ENCODE measurements at places on chromosomes 16 and 17.

- no peak for DNase-seq
These were observed 148.3 kb downstream of the ASIC2 start for GRCh38 chr17:33144837-33145236.

DNA sequence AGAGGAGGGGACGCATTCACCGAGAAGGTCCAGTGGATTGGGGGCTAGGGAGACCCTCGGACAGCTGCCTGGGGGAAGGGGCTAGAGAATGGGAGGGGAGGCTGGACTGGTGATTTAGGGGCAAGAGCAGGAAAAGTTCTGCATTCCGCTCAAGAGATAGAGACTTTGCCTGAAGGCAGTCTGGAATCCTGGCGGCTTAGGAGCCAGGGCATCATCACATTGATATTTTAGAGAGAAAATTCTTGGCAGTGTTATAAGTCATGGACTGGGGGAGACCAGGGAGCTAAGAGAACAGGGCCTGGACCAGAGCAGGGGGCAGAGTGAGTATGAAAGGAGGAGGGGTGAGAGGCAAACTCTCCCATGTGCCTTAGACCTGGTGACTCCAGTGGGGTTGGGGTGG lies 35.8 kb downstream of the MSI2 start:
- no peak for DNase-seq

DNA sequence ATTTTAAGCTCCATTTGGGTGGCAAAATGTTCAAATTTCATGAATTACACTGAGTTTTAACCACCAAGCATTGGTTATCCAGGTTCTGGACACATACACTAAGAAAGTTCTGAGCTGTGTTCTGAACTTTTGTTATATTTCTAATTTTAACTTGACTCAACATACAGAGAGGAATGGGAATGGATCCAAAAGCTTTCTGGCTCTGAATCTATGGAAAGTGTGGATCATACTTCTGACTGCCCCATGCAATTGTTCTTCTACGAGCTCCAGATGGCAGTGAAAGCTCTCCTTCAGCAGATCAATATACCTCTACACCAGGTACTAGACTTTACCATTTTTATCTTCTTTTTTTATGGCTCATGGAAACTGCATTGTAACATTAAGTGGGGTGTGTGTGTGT lies 113.0 kb upstream of the NOG start:
- DNase-seq: no peak

- no peak for DNase-seq
These were observed 191.8 kb downstream of the XYLT1 start for GRCh38 chr16:17278988-17279387.

GRCh38 chr16:89237733-89238132 lies 20.2 kb downstream of the ZNF778 start:
- DNase-seq: no peak

DNA sequence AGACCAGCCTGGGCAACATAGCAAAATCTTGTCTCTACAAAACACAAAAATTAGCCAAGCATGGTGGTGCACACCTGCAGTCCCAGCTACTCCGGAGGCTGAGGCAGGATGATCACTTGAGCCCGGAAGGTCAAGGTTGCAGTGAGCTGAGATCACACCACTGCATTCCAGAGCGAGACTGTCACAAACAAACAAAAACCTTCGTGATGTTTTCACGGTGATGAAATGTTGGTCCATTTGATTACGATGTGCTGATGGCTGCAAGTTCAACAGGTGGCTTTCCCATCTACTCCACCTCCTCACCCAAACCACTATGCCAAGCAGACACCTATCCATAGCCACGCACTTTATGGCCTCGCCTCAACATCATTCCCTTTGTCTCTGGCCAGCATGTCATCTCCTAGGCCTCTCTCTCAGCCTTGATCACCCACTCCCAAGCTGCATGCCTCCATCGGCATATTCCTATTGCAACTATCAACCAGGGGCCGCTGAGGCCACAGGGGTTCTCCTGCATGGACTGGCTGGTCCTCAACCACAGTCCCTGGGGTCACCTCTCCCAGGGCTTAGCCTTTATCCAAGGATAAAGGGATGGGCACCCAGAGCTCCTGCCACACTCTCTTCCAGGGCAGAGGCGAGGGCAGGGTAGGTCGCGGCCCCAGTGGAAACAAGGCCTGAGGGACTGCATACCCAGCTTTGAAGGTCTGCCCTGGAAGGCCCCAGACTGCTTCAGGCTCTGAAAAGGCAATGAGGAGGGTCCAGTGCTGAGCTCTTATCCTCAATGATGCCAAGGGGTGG lies 17.1 kb upstream of the ALOX15B start:
- DNase-seq: no peak

- DNase-seq: no peak
These were observed 54.8 kb upstream of the DHX40 start for GRCh38 chr17:59510611-59511010.

DNA sequence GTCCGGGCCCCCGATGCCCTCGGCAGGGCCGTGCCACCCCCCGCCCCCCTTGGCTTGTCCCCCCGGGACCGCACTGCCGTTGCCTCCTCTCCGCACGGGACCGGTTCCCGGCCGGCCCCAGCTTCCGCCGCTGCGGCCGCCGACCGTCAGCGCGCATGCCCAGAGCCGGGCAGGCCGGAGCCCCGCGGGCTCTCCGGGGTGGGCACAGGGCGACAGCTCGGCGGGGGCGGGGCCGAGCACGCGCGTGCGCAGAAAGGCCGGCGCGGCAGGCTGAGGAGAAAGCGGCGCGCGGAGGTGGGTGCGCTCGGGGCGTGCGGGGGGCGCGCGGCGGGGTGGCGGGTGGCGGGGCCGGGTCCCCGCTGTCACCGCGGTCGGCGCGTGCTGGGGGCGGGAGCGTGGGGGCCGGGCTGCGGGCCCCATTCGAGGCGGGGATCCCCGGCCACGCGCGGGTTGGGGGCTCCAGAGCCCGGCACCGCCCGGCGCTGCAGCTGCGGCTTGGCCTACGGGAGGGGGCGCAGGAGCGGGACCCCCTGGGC lies at the start of gene TBC1D24:
Gene TBC1D24 (plus strand): TSS at position 251 of the 536 bp plus-strand sequence. CDS start 21,022 bp downstream, outside the sequence.
- peak; percentile 77 for DNase-seq

DNA sequence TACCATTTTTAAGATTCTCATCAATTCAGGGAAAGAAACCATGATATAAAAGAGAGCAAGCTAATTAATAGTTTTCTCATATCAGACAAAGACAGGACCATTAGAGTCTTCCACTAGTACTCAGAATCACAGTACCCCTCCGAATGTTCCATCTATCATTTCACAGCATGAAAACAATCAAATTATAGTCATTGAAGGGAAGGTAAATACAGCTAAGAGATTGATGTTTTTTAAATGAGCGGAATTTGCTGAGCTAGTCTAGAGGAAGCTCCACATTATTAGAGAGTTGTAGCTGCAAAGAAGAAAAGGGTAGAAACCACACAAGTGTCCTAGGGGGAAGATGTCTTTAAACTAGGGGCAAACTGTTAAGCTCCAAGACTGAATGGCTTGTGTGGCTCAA lies 808.9 kb downstream of the CDH11 start:
- no peak for DNase-seq

DNA sequence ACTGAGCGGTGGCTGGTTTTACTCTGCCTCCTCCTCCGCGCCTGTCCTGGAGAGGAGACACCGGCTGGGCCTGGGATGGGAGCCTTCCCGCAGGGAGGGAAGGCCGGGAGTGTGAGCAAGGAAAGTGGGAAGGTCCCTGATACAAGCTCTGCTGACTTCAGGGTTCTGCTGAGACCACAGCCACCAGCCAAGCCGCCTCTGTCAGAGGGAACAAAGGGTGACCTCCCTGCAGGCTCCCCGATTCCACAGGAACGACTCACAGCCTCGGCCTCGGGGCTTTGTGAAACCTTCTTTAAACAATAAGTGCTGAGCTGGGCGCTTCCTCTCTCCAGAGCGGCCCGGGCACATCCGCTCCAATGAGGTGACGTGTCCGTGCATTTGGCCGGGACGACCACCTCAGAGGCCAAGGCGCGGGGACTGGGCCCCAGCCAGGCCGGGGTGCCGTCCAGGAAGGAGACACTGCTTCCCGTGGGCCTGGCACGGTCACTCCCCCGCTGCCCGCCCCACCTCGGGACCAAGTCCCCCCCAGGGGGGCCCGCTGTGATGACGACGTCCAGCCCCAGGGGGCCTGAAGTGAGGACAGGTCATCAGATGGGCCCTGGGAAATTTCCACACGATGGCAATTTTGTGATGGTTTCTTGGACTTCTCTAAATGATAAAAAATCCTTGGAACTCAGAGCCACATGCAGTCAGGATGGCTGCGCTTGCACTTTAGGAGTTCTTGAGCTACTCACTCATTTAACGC lies 11.8 kb upstream of the CIBAR2 start:
- DNase-seq: no peak

- DNase-seq: no peak
These were observed 6.5 kb upstream of the HOXB13 start for GRCh38 chr17:48735062-48735351.

GRCh38 chr17:78300962-78301820 lies 58.7 kb downstream of the SOCS3 start:
- DNase-seq: no peak

GRCh38 chr17:82489851-82490511 lies 29.6 kb upstream of the FOXK2 start:
- no peak for DNase-seq

GRCh38 chr17:82921426-82921825 lies 81.6 kb upstream of the ZNF750 start:
- no peak for DNase-seq

- no peak for DNase-seq
These were observed 154.0 kb downstream of the ZNF423 start for GRCh38 chr16:49701789-49702494.

DNA sequence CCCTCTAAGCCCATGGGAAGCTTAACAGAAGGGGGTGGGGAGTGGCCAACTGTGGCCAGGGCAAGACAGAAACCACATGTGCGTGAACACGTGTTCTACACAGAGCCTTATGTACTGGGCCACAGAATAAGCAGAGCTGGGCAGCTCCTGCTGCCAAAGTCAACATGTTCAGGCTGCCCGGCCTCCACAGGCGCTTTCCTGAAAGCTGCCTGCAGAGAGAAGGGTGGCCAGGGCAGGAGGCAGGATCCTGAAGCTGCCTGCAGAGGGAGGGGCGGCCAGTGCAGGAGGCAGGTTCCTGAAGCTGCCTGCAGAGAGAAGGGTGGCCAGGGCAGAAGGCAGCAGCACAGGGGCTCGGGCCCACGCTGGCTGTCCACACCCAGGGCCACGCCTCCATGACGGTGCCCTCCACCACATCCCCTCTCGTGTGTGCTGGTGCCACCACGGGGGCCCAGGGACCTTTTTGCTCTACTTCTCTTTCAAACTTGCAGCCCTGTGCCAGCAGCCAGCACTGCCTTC lies 79.5 kb downstream of the ANKRD11 start:
- no peak for DNase-seq

DNA sequence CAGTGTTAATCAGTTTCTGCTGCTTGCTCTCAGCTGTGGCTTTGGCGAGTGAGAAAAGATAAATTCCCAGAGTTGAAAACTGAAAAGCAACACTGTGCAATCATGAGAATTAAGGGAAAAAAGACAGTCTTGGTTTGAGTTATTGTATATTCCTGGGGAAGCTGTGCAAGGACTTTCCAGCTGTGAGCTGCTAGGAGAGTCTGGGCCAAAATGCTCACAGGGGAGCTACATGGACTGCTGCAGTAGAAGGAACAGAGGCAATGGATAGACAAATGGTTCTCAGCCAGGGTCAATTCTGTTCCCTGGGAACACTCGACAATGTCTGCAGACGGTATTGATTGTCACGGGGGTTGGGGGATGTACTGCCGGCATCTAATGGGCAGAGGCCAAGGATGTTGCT lies 102.0 kb upstream of the ADAMTS18 start:
- no peak for DNase-seq

DNA sequence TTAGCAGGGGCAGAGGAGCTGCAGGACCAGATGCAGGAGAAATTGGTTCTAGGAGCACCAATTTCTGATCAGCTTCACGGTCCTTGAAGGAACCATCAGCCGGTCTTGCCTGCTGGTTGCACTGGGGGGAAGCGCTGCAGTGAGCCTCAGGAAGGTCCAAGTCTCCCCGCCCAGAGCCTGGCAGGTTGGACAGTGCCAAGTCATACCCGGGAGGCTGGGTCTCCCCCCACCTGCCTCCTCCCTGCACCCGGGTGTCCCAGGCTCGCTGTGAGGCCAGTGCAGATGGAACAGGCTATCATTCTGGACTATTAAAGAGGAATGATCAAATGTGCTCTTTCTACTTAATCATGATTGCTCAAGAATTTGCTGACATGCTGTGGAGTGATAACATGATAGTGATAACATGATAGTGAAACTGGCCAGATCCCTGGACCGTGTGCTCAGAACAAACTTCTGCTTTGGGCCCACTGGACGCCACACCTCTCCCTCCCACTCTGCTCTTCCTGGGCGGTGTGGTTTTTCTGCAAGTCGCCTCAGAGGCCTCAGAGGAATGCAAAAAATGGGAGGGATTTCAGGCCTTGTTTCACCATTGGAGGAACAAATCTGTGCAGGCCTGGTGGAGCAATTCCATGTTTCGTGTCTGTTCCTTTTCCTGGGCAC lies 236.0 kb downstream of the IRF8 start:
- DNase-seq: no peak

DNA sequence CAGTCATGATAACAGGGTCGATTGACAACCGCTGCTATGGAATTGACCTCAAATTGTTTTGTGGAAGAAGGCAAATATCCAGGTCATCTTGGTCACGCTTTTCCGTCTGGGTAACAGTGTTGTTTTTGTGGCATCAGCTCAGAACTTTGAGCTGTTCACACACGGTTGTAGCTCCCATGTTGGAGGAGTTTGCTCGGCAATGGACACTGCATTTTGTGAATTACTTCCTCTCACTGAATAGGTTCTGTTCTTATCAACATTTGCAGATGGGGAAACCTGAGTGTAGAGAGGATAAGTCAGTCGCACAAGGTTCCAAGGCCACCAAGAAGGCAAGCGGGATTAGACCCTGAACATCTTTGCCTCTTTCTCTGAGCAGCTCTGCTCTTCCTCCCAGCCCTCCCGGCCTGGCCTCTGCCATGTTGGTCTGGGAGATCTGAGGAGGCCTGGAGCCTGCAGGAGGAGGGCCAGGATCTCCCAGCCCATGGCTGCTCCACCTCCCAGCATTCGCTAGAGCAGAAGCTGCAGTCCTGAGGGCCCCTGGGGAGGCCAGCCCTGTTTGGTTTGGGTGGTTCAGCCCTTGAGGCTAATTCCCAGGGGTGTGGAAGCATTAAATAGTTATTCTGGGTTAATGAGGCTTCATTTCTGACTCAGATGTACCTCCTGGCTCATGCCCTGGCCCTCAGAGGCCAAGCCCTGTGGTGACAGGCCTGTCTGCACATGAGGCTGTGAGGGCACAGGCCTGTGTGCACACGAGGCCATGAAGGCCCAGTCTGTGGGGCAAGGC lies 154.1 kb upstream of the PLCG2 start:
- DNase-seq: no peak

DNA sequence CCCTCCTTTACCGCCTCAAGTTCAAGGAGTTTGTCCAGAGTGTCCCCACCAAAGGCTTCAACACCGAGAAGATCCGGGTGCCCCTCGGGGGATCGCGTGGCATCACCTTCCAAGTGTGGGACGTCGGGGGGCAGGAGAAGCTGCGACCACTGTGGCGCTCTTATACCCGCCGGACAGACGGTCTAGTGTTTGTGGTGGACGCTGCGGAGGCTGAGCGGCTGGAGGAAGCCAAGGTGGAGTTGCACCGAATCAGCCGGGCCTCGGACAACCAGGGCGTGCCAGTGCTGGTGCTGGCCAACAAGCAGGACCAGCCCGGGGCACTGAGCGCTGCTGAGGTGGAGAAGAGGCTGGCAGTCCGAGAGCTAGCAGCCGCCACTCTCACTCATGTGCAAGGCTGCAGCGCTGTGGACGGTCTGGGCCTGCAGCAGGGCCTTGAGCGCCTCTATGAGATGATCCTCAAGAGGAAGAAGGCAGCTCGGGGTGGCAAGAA lies 1.1 kb downstream of the ARL4D start:
- DNase-seq: no peak

- DNase-seq: no peak
These were observed 750.7 kb downstream of the KCNJ18 start for GRCh38 chr17:22443061-22443460.

Measured in stimulated activated CD8-positive, alpha-beta memory T cell treated with anti-CD3 and anti-CD28 coated beads, Interleukin-7, amount 100 ng/mL, for 48 hours (primary cell).